ENCODE measurements at places on chromosomes 13 and 19. TPM values are rescaled to one million over a fixed set of nuclear protein-coding genes. Genes with fewer than 3 reads are reported as not detected.

The IZUMO1 gene
- total RNA-seq, result 4.2 TPM

GRCh38 chr19:16368385-16369305, 44.0 kb downstream of the KLF2 start:
- no peaks in the 10 kb centered on the region for H3K27me3 ChIP-seq
- no peak overlapping the region for H3K4me3 ChIP-seq
- H3K4me1 ChIP-seq, result peaks cover 50% of the 10 kb centered on the region
- peak overlapping the region; percentile 2 for H3K27ac ChIP-seq
- no peaks in the 10 kb centered on the region for H3K36me3 ChIP-seq

The SELENOV gene
- not detected for total RNA-seq

The ZNF616 gene
- total RNA-seq, result 9.7 TPM

The ZNF561 gene
- total RNA-seq, result 27.4 TPM

DNA sequence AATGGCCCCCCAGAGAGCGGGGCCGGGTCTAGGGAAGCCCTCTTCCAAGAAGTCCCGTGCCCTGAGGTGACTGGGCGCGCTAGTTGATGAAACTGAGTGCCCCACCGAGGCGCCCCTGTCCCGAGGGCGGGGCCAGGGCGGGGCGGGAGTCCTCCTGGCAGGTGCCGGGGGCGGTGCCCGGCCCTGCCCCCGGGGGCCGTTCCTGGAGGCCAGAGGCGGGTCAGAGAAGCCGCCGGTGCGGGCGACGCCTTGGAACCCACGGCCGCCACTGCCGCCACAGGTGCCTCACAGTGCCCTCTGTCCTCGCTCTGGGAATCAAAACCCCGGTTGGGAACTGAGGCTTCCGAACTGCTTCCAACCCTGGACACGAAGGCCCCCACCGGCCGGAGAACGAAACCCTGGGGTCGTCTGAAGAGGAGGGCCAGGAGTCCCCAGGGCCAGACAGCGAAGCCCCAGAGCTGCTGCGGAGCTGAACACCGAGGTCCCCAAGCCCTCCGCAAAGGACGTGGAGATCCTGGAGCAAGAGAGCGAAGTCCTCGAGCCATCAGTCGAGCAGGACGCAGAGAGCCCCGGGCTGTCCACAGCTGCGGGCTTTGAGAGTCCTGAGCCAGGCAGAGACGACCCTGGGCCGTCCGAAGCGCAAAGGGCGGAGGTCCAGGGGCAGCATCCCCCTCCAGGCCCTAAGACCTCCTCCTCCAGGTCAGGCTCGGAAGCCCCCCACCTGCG, at the start of gene MISP3:
Gene MISP3 (plus strand): TSS at position 252 of the 726 bp plus-strand sequence. CDS start 524 bp downstream, outside the sequence.
- peak within 1 kb of the TSS; percentile 66 for H3K4me3 ChIP-seq
- H3K27ac ChIP-seq, result peak within 1 kb of the TSS; percentile 85
- peaks cover 46% of the 10 kb centered on the region for H3K4me1 ChIP-seq
- no peaks in the 10 kb centered on the region for H3K36me3 ChIP-seq
- H3K27me3 ChIP-seq, result no peaks in the 10 kb centered on the region

The SLC6A16 gene
- 2.5 TPM for total RNA-seq

The ATP4A gene
- total RNA-seq, result not detected
